ENCODE measurements at places on chromosomes 6 and 20.

GRCh38 chr6:41523915-41524633 lies 22.1 kb upstream of the FOXP4 start:
- no peak for DNase-seq

- no peak for DNase-seq
Observed at GRCh38 chr6:99819853-99820252, 174.2 kb downstream of the MCHR2 start.

DNA sequence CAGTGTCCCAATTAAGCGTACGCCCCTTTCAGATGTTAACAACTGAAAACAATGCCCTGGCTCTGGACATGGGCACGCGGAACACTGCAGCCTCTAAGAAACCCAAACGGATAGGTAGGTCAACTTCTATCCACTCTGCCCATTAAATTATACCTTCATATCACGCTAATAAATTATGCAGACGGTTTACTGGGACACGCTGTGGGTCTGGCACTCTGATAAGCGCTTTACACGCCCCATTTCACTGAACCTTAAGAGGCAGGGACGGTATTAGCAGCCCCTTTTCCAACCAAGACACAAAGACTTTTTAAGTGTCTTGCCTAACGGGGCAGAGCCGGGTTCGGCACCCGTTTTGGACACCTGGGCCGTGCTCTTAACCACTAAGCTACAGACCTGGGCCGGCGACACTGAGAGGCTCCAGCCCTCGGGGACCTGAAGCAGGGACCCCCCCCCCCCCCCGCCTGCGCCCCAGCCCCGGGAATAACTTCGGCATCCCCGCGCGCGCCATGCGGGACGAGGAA lies 744 bp downstream of the STAU1 start:
- peak; percentile 39 for DNase-seq

- no peak for DNase-seq
Observed at GRCh38 chr6:73506246-73506645, 14.6 kb downstream of the EEF1A1 start.

GRCh38 chr6:85673198-85674139 lies 30.8 kb upstream of the SYNCRIP start:
- no peak for DNase-seq

GRCh38 chr6:148971031-148971927 lies 224.4 kb downstream of the UST start:
- DNase-seq, result no peak

DNA sequence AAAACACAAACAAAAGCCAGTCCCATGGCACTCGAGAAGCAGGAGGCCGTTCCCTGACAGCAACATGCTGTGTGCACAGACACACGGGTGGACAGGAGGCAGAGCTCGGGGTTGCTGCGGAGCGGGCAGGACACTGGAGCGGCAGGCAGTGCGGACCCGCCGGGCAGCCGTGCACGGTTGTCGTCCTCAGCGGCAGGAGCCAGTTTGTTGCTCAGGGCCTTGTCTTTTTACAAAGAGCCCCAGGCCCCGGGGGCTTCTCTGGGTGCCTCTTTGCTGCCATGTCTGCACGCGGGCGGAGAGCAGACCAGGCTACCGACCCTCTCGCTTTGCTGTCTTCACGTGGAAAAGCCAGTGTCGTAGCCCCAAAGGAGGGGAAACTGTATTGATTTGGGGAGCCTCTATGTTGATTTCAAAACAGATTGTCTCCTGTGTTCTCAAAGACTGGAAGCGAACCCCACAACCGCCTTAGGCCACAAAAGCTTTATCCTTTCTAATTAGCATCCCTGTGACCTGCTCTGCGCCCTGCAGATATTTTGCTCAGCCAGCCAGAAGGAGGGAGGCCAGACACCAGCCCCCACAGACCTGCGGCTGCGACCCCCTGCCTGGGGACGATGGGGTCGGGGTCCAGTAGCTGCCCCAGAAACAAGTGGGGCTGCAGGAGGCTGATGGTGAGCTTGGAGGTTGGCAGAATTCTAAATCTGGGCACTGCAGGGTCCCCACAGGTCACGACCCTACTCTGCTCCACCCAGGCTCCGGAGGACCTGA lies 50.2 kb downstream of the ERMARD start:
- no peak for DNase-seq

GRCh38 chr6:95208621-95209020 lies 368.7 kb upstream of the MANEA start:
- no peak for DNase-seq
